ENCODE measurements at places on chromosomes 12 and 14. TPM values are rescaled to one million over a fixed set of nuclear protein-coding genes. Genes with fewer than 3 reads are reported as not detected.

- DNase-seq, result no peak
Measured at GRCh38 chr12:69575346-69575745, 9.9 kb upstream of the CCT2 start.

DNA sequence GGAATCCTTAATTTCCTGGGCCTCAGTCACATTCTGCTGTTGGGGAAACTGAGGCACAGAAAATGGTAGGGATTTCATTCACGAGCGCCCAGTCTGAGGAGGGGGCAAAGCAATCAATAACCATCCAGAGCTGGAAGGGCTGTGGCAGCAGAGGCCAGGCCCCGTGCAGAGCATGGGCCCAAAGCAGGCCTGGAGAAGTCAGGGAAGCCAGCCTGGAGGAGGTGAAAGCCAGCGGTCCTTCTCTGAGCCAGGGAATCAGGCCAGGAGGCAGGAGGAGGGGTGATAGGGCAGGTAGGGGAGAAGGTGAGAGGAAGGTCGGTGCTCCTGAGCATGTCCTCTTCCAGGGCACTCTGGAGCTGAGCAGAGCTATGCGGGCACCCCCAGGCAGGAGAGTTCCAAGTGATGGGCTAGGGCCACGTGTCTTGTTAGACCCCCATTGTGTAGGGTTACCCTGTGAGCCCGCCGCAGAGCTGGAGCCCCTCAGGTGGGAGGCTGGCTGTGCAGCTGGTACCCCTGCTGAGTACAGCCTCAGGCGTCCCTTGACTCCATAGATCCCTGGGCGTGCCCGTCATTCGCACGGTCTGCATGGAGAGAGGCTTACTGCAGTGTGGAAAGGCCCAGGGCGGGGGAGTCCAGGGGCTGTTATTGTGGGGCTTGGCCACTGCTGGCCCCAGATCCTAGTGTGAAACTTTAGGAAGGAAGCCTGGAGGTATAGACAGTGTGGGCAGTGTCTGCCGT lies 4.8 kb downstream of the TNFAIP2 start:
- no peak for DNase-seq

- DNase-seq, result no peak
Measured at GRCh38 chr14:102330806-102331205, 11.3 kb downstream of the ZNF839 start.

DNA sequence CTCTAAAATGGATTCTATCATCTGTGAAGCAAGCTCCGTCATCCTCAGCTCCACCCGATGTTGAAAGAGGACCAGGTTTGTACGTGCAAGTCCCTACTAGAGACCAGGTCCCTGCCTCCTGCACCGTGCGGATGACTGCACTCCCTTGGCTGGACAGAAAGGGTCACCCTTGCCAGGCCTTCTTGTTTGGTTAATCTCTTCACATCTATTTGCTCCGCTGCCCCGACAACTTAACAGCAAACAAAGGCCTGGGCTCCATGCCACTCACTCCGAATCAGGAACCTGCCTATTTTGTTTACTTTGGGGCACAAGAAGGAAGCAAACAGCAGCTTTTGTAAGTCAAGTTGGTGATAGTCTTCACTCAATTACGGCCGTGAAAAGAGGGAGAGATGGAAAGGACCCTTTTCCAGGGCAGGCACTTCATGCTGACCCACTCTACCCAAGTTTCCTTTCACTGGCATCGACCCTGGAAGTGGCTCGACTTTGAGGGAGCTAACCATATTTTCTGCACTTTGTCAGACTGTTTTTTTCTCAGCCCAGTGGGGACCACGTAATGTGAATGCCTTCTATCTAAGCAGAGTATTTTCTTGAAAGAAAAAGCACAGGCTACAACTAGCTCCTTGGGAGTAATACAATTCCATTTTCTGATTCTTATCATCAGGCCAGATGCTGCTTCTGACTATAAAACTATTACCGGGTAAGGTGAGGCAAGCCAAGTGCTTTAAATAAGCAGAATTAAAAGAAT lies 202.6 kb downstream of the FOXN3 start:
- no peak for DNase-seq

GRCh38 chr14:25350802-25351201 lies 300.9 kb upstream of the STXBP6 start:
- no peak for DNase-seq

DNA sequence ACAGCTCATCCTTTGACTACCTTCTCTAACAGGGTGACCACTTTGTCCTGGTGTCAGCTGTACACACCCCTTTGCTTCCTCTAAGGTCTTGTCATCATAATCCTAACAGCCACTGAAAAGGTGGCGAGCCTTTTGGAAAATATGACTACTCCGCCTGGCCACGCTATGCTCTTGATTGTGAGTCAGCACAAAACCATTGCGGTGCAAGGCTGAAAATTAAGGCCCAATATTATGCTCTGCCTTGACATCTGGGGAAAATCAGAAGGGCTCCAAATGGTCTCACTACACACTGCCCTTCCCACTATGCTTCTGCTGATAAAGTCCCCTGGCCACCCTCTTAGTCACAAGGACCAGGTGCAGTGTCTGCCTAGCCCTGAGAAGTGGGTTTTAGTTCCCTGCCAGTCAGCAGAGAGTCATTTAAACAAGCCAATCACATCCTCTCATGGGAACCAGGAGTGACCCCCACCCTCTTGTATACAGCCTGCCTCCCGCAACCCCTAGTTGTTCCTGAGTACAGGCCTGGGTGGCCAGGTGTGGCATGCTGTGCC lies 34.3 kb downstream of the FGD6 start:
- DNase-seq, result no peak

DNA sequence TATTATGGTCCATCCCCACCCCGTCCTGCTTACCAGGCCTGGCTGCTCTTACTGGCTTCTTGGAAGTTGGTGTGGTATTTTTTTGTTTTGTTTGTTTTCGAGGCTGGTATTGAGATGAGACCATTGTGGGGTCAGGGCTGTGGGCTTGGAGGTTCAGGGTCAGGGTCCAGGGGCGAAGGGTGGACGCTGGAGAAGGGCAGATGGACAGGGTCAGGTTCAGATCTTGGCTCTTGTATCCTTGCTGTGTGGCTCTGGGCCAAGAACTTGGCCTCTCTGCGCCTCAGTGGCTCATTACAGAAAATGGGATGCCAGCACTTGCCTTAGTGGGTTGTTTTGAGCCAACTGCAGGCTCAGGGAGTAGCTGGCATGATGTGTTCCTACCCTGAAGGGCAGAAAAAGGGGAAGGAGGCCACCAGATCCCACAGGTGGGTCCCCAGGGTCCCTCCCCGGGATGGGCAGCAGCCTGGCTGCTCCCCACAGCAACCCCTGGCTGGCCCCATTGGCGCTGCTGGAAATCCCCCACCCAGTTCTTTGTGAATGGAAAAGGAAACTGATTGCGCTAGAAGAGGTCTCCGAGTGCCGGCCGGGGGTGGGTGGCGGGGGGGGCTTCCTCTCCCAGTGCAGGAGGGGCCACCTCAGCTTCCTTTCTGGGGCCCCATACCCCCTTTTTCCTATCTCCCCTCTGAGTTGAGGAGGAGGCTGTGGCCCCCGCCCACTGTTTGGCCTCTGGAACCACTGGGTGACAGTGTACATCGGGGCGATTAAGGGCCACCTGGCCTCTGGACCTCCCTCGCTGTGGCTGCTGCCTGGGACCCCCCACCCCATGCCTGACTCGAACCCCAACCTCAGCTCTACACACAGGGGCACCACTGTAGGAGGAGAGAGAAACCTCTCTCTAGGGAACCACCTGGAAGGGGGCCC lies 25.0 kb downstream of the SH2B3 start:
- DNase-seq, result no peak

GRCh38 chr12:27274706-27275105 lies 30.6 kb downstream of the STK38L start:
- DNase-seq, result no peak

DNA sequence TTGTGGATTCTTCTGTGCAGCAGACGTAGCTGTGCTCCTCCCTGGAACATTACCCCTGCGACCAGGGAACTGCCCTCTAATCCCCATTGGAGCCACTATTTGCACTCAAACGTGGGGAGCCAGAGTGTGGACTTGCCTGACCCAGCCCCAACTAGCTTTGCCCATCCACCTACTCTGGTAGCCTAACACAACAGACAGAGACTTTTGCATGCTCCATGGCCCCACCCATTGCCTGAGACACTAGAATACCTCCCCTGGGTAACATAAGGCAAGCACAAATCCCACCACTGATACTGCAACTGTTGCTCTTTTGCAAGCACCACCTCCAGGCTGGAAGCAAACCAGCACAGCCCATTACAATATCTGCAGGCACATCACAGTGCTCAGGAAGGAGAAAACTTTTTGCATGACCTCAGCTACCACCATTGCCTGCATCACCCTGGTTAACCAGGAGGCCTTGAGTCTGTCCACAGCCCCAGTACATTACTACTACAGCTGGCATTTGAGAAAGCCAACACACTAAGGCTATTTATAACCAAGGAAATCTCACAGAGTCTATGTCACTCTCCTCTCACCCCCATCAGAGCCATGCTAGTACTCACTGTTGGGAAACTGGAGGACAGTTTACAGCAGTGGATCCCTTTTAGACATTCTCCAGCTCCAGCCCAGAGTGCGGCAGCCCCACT lies 15.0 kb downstream of the CEP128 start:
- DNase-seq, result no peak

DNA sequence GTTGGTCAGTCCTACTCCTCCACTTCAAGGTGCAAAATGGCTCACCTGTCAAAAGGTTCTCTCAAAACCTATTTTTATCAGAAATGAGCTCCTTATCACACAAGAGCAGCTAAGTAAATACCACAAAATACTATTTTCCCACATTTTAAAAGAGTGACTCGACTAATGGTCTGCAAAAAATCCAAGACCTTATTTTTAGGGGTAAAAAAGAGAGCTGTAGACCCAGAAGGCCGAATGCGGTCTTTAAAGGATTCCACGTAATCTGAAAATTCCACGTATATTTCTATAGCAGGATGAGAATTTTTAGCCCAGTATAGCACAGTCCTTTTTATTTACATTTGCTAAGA lies 3.8 kb downstream of the C14orf93 start:
- DNase-seq, result no peak

GRCh38 chr12:47736877-47737676 lies 11.8 kb upstream of the ENDOU start:
- DNase-seq, result no peak

- DNase-seq, result no peak
Measured at GRCh38 chr14:65280653-65281052, 131.9 kb upstream of the FUT8 start.

GRCh38 chr14:45381091-45381490 lies 128.1 kb upstream of the MIS18BP1 start:
- no peak for DNase-seq

- DNase-seq, result peak; percentile 40
Measured at GRCh38 chr12:104604995-104605675, 148.4 kb downstream of the CHST11 start.

- no peak for DNase-seq
Measured at GRCh38 chr14:43407706-43408105, 1099.4 kb downstream of the FSCB start.

- DNase-seq, result no peak
Measured at GRCh38 chr12:59193476-59194050, 273.3 kb upstream of the LRIG3 start.

GRCh38 chr14:90381999-90382451 lies 14.8 kb upstream of the CALM1 start:
- DNase-seq, result peak; percentile 18

CD163L1 gene
- 0.69 TPM for total RNA-seq

SRSF5 gene
- total RNA-seq, result 241 TPM

LAG3 gene
- total RNA-seq, result 7.6 TPM

KRT2 gene
- not detected for total RNA-seq

RASAL1 gene
- 0.21 TPM for total RNA-seq

FNTB gene
- total RNA-seq, result 16.9 TPM

DHRS2 gene
- total RNA-seq, result not detected

CLEC12A gene
- not detected for total RNA-seq

SERPINA10 gene
- not detected for total RNA-seq

SPRYD4 gene
- total RNA-seq, result 2.0 TPM

RNASE2 gene
- not detected for total RNA-seq

ATN1 gene
- total RNA-seq, result 144 TPM

LRTM2 gene
- total RNA-seq, result not detected

Measured in endothelial cell (in vitro differentiated cells).